ENCODE measurements at places on chromosomes 13 and 19. TPM values are rescaled to one million over a fixed set of nuclear protein-coding genes. Genes with fewer than 3 reads are reported as not detected.

KIR3DL2 gene
- total RNA-seq = not detected

ZFP28 gene
- 8.0 TPM for total RNA-seq

PSG6 gene
- not detected for total RNA-seq

KIR2DL1 gene
- not detected for total RNA-seq

ACP5 gene
- total RNA-seq = 2.5 TPM

VSTM1 gene
- total RNA-seq = not detected

VSTM2B gene
- not detected for total RNA-seq
